ENCODE measurements at places on chromosomes 1 and 21.

GRCh38 chr1:178645157-178645807 lies 79.8 kb upstream of the RALGPS2 start:
- no peak for DNase-seq

DNA sequence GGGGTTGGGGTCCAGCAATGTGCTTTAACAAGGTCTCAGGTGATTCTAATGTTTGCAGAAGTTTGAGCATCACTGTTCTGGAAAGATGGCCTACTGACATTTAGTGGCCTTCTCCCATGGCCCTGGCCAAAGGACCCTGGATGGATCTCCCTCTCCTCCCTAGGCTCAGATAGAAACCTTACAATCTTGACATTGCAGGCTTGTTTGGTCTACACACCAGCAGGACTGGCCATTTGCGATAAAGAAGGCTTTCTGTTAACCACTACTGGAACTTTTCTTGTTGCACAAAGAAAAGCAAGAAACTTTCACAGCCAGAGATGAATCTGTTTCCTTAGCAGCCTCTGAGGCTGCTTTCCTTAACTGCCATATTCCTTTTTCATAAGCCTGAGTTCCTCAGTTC lies 6.2 kb downstream of the DNALI1 start:
- no peak for DNase-seq

GRCh38 chr1:116806245-116806644 lies 52.0 kb downstream of the CD2 start:
- DNase-seq: peak; percentile 41

DNA sequence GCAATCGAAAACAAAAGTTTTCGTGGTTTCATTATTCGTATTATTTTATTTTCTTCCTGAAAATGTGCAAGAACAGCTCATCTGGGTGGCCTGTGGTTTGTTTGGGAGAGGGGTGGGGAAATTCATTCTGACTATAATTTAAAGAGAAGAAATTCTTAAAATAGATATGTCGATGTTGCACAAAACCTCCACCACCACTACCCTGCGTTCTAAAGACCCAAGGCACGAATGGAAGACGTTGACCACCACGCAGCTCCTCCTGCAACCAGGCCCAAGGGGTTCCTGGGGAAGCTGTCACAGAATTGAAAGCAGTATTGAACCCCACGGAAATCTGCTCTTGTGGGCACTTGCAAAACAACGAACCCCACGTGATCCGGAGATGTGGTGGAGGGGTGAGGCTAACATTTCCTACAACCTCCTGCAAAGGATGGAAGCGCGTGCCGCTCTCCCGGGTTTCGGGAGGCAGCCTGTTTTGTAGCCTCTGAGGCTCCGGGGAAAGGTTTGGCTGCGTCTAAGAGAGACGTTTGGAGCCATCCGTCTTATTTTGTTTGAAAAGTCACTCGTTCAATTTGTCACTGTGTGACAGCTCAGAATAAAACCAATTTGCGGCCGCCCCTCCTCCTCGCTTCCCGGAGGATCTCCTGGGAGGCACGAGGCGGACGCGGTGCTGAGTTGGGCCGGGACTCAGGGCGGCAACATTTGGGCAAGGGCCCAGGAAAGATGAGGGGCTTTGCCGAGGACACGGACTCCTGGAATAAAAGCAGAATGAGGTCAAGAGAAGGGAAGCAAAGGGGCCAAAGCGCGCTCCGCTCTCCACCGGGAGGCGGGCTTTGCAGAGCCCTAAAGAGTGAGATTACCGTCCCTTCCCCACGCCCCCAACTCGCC lies 810 bp upstream of the HLX start:
- DNase-seq: no peak

DNA sequence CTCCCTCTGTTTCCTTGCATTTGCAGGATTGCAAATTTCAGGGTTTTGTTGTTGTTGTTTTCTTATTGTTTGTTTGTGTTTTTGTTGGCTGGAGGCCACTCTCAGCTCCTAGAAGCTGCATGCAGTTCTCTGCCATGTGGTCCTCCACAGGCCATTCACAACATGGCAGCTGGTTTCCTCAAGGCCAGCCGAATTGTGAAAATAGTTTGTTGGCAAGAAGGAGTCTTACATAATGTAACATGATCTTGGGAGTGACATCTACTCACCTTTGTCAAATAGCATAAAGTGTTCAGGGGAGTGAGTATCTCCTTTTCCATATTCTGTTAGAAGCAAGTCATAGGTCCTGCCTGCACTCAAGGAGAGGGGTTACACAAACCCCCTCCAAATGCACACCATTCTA lies 10.6 kb upstream of the UAP1 start:
- no peak for DNase-seq

- no peak for DNase-seq
These were observed 41.7 kb upstream of the ZC3H12A start for GRCh38 chr1:37432716-37433115.

GRCh38 chr1:1134300-1134970 lies 18.5 kb upstream of the C1orf159 start:
- DNase-seq: no peak

- no peak for DNase-seq
These were observed 223.3 kb downstream of the GPATCH2 start for GRCh38 chr1:217407534-217408001.

DNA sequence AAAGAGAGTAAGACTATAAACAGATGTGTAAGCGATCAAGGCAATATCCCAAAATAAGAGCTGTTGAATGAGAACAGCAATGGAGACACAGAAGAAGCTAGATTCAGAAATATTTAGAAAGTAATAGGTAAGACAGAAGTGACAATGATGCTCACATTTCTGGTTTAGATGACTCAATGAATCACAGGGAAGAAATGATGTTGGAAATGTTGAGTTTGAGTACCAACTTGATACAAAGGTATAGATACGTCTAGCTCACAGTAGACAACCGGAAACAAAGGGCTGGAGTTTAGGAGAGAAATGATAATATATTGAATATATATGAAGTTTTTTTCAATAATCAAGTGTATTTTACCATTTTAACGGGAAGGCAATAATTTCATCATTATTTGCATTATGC lies 6.5 kb downstream of the GATAD2B start:
- no peak for DNase-seq

- no peak for DNase-seq
These were observed 26.8 kb upstream of the NCAM2 start for GRCh38 chr21:20971296-20971921.

DNA sequence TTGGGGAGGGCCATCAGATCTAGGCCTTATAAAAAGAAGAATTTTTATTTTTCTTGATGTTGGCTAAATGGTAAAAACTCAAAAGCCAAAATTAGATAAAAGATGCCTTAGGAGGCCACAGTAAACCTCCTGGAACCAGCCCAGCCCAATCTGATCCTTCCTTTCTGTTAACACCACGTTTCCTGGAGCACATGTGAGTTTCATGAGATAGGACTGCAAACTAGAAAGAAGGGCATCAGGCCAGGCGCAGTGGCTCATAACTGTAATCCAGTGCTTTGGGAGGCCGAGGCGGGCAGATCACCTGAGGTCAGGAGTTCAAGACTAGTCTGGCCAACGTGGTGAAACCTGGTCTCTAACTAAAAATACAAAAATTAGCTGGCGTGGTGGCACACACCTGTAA lies 6.7 kb downstream of the HSF2BP start:
- no peak for DNase-seq

- DNase-seq: no peak
These were observed 749 bp downstream of the FAM163A start for GRCh38 chr1:179743679-179744400.

DNA sequence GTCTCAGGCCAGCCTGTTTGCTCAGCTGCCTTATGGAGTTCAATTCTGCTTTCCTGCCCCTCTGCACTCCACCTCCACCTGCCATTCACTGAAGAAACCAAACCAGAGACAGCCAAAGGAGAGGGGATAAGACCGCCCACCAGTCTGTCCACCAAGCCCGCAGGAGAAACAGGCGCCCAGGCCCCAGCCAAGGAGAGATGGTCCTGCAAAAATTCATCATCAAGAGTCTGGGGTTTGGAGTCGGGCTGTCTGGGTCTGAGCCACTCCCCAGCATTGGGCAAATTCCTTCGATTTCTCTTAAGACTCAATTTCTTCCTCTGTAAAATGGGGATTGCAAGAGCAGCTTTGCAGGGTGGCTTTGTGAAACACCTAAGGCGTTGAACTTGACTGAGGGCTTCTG lies 121.4 kb upstream of the RUNX3 start:
- DNase-seq: no peak

- no peak for DNase-seq
These were observed 1.0 kb downstream of the APOA2 start for GRCh38 chr1:161222175-161223019.

GRCh38 chr21:37631319-37632117 lies 264.9 kb downstream of the DYRK1A start:
- no peak for DNase-seq

DNA sequence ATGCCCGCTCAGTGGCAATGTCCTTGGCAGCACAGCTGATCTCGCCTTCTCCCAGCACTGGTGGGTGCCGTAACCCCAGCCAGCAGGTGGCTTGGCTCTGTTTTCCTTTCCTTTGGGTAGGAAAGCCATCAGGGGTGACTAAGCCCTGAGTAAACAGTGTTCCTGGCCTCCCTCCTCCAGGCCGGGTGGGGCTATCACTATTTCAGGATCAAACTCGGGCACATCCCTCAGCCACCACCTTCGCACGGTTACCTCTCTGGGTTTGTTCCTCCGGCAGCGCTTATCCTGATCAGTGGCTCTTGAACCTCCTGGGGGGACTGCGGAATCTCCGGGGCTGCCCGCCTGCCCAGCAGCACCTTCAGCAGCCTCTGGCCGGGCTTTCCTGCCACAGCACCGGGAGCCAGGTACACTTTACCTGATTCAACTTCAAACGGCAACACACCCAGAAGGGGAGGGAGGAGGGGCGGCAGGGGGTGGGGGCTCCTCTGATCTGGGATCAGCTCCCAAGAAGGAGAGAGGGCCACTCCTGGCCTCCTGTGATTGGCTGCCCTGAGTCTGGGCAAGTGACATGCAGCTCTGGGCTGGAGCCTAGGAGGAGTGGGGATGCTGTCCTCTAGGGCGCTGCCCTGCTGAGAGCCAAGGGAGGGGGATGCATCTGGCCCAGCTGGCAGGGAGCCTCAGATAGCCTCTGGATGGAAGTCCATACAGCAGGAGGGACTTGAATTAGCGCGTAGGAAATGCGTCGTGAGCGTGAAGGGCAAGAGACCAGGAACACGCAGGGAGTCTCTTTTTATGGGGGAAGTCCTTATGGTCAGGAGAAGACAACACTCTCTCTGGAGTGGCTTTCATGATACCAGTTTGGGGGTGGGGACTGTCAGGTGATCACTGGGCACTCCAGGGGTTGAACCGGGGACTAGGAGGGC lies at the start of gene ASCL5:
ASCL5 (minus strand) TSS at position 353 of the 923 bp plus-strand sequence. CDS start 11,812 bp downstream, outside the sequence.
- DNase-seq: no peak

- no peak for DNase-seq
These were observed 55.3 kb downstream of the NDUFS5 start for GRCh38 chr1:39081271-39082009.

- DNase-seq: no peak
These were observed 11.5 kb downstream of the GPR3 start for GRCh38 chr1:27403931-27404330.

DNA sequence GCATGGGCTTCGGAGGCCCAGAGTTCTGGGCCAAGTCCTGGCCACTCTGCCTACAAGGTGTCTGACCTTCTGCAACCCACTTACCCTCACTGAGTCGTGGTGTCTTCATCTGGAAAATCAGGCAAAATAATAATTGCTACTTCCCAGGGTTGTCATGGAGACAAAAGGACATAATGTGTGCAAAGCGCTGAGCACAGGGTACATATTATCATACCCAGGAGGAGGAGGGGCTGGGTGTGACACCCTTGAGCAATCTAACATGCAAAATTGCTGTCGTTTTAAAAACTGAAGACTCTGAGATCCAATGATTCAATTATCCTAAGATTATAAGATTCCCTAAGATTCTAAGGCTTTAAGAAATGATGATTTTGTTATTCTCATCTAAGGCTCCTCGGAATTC lies 459.5 kb downstream of the PTPRU start:
- DNase-seq: no peak

DNA sequence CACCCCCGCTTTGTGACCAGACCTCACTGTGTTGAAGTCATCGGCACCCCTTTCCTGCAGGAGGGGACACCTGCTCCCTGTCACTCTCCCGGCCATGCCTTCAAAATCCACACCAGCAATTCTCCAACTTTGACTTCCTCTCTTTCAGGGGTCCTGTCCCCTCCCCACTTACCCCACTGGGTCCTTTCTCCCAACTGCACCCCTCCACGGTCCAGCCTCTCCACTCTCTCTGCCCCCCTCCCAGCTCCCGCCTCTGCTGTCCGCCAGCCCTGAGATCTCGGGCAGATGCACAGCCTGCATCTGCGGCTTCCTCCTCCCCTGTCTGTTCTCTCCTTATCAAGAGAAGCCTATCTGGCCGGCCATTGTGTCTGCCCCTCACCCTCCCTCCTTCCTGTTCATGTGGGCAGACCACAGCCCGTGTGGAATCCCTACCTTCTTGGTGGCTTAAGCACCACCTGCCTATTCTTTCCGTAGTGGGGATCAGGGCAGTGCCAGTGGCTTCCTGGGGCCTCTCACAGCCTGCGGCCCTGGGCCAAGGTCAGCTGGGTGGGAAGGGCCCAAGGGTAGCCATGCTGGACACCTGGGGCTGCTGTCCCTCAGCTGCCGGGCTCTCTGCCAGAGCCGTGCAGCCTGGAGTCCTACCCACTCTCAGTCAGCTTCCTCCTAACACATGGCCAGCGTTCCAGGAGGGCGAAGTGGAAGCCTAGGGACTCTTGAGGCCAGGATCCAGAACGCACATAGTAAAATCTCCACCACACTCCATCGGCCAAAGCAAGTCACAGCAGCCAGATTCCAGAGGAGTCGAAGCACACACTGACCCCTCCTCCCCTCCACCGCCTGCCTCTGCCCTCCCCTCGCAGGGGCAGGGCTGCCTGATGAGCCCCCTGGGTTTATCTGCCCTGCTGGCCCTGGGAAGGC lies 5.1 kb upstream of the HES4 start:
- no peak for DNase-seq

GRCh38 chr1:40450495-40451237 lies 390 bp downstream of the ZFP69B start:
- DNase-seq: peak; percentile 81

GRCh38 chr1:147717706-147718097 lies 42.7 kb downstream of the GJA5 start:
- no peak for DNase-seq

DNA sequence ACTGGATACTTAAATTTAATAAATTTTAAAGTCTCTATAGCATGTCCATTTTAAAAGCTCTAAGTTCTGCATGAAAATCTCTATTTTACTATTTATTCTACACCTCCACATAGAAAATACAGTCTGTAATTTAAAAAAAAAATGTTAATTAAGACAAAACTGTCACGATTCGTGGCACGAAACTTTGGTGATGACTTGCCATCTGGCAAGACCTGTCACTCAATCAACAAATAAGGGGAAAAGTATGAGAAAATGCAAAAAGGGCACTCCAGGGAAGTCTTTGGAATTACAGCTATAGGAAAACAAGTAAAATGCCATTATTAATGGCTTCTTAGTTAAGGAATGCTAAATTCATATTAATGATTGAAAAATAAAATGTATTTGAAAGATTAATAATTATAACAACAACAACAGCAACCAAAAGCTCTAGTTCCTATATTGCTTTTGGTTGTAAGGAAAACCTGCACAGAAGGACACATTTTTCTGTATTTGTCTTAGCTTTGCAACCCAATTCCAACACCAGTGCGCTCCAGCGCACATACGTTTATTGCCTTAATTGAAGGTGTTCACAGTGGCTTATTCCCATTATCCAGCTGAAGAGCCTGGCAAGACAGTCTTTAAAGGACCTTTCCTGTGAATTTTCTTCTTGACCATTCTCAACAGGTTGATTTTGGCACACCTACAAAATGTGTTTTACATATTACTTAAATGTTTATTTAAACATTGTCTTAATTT lies 107.8 kb downstream of the PLPPR5 start:
- DNase-seq: no peak

- no peak for DNase-seq
These were observed 288.7 kb downstream of the SPATA17 start for GRCh38 chr1:217919683-217920388.

- DNase-seq: no peak
These were observed 390.4 kb downstream of the OMA1 start for GRCh38 chr1:58156124-58156468.

All from stimulated activated CD8-positive, alpha-beta memory T cell treated with anti-CD3 and anti-CD28 coated beads, Interleukin-4, amount 100 ng/mL, for 4 hours (primary cell).